Activated B cell treated with CpG ODN at 0.5 μM for 24 hours (primary cell): ENCODE measurements at places on chromosomes 12 and 14. TPM values are rescaled to one million over a fixed set of nuclear protein-coding genes. Genes with fewer than 3 reads are reported as not detected.

The ABCD2 gene
- total RNA-seq, result 1.4 and 1.8 TPM in 2 replicates

The PXN gene
- total RNA-seq, result 1.7 and 2.9 TPM in 2 replicates

The POTEM gene
- 0.16 TPM in 1 of 2 replicates, not detected in the other for total RNA-seq

The FBXO34 gene
- 19.7 and 20.4 TPM in 2 replicates for total RNA-seq

The GLT8D2 gene
- total RNA-seq, result not detected in 2 replicates

The LRCOL1 gene
- total RNA-seq, result not detected in 2 replicates

The CD163L1 gene
- 0.58 and 0.88 TPM in 2 replicates for total RNA-seq

The DNM1L gene
- 67.8 and 83.1 TPM in 2 replicates for total RNA-seq

The CCDC38 gene
- total RNA-seq, result 0.09 and 0.42 TPM in 2 replicates
